Activated T-cell treated with anti-CD3 and anti-CD28 coated beads for 24 hours (primary cell): ENCODE measurements at places on chromosomes 5 and 9.

GRCh38 chr9:69379270-69379982 lies 54.4 kb downstream of the ENTREP1 start:
- no peak for DNase-seq

- no peak for DNase-seq
Observed at GRCh38 chr9:126607731-126608130, 6.0 kb upstream of the LMX1B start.

- DNase-seq = peak; percentile 70
Observed at GRCh38 chr5:102755686-102756371, 724 bp downstream of the PAM start.

- DNase-seq = no peak
Observed at GRCh38 chr5:35543408-35543807, 74.3 kb upstream of the SPEF2 start.

GRCh38 chr9:127067603-127068220 lies 54.7 kb downstream of the ANGPTL2 start:
- DNase-seq = no peak

DNA sequence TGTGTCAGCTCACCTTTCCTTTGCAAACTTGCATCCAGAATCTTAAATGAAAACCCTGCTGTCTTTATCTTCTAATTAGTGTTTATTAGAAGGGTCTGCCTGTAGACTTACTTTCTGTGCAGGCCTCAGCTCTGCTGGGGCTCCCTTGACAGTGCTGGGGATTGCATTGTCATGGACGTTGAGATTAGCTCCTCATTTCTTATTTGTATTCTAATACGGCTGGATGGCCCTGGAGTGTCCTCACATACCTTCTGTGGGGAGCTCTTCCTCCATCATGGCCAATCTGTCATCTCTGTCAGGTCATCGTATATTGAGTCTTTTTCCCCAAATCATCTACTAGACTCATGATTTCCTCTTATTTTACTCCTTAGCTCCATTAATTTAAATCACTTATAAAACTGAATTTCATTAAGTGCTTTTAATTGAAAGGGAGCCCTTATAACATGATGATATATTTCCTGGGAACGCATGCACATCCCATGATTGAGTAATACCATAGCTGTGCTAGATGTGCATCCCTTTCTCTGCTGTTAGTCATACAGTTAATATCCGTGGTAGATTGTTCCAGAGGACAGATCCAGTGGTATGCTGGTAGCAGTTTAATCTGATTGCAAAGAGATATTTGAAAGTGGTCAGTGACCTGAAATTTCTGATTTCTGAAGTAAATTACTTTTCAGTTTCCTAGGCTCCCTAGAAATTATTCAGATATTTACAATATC lies 61.6 kb downstream of the ICE1 start:
- DNase-seq = no peak
